ENCODE measurements at places on chromosomes 4 and X.

- peak; percentile 92 for DNase-seq
Measured at GRCh38 chr4:119300101-119300978, 21.6 kb downstream of the FABP2 start.

DNA sequence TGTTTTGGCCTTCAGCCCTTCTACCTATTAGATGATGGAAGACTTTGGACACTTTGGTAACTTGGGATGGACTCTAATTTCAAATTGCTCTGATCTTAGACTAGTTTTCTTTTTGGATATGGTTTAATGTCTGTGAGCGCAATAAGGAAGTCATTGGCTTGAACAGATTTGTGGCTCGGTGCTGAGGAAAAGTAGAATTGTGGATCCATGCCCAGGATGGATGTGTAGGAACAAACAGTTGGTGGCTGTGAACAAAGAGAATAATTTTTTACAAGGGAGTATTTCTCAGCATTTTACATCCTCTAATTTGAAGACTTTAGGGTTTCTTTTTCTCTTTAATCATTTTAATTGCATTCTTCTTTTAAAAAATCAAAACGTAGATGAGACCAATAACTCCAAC lies 327.1 kb downstream of the GLUD2 start:
- DNase-seq: no peak

DNA sequence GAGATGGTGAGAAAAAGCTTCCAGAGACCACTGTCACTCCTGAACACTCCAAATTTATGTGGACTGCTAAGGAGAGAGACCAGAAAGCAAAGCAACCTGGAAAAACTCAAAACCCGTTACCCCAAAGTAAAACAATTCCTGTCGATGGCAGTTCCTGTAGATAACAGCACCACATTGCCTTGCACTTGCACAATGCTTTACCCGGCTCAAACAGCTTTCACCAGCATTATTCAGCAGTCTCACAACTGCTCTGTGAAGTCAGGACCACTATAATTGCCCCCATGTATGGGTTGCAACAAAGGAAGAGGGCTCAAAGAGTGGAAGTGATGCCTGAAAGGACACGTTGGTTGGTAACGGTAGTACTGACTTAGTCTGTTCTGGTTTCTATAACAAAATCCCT lies 234.8 kb downstream of the BCOR start:
- DNase-seq: no peak

- DNase-seq: peak; percentile 59
Measured at GRCh38 chr4:88828842-88829571, 131.4 kb upstream of the NAP1L5 start.

DNA sequence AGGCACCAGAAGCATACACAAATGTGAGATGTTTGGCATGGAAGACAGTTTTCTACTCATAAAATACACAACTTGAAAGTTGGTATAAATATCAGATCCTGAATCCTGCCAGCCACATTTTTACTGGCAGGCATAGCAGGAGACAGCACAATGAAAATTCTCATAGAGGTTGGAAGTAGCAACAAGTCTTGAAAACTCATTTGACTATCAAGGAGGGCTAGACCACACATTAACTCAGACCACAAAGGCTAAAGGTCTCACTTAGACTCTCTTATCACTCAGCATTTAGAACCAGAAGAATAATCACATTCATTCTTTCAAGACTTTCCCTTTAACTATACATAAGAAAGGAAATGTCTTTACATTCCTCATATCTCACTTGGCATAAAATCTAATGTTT lies 56.5 kb downstream of the SORBS2 start:
- no peak for DNase-seq

- DNase-seq: peak; percentile 22
Measured at GRCh38 chrX:24732766-24733500, 39.2 kb downstream of the POLA1 start.

- no peak for DNase-seq
Measured at GRCh38 chr4:25790024-25790423, 72.8 kb downstream of the SEL1L3 start.

DNA sequence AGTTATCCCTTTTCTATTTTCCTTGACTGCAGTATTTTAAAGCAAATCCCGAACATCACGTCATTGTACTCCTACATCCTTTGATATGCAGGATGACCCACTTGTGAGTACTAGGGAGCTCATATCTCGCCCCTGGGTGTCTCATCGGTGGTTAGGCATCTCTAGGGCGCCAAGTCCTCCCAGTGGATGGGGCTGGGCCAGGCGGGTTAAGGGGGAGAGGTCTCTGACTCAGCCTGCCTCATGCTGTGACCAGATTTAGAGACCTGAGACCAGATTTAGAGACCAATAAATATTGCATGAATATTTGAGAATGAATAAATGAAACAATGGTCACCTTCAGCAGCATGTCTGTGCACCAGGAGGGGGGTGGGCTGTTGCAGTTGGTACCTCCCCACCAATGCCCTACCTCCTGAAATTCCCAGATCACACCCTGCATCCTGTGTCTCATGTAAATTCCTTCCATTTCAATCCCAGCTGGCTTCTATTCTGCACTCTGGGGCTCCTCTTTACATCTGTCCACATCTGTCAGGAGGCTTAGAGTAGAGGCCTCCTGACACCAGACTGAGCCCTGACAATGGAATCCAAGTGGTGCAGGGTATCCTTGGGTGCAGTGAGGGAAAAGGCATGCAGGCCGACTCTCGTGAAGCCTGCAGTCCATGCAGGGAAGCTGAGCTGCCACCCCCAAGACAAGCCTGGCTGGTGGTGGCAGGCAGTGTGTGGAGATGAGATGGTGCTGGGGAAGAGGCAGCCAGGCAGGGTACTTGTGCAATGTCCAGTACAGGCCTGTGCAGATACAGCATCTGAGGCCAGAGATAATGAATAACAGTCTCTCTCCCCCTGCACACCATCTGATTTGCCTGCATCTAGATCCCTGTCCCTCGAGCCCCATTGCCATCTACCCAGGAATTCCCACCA lies 5.2 kb downstream of the APLN start:
- DNase-seq: peak; percentile 7

DNA sequence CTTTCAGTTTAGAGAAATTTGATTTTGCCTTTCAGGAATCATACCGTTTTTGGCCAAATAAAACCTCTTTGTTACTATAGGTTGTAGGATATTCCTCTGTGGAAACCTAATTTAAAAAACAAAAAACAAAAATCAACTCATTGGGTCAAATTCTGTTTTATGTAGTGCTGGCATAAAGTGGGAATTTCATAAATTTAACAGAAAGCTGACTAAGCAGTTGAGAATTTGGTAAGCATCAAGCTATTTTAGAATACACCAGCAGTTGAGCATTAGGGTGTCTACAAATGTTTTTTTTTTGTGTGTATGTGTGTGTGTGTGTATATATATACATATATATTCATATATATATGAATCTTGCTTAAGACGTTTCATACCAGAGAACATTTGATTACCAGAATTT lies 47.4 kb downstream of the C4orf33 start:
- no peak for DNase-seq

DNA sequence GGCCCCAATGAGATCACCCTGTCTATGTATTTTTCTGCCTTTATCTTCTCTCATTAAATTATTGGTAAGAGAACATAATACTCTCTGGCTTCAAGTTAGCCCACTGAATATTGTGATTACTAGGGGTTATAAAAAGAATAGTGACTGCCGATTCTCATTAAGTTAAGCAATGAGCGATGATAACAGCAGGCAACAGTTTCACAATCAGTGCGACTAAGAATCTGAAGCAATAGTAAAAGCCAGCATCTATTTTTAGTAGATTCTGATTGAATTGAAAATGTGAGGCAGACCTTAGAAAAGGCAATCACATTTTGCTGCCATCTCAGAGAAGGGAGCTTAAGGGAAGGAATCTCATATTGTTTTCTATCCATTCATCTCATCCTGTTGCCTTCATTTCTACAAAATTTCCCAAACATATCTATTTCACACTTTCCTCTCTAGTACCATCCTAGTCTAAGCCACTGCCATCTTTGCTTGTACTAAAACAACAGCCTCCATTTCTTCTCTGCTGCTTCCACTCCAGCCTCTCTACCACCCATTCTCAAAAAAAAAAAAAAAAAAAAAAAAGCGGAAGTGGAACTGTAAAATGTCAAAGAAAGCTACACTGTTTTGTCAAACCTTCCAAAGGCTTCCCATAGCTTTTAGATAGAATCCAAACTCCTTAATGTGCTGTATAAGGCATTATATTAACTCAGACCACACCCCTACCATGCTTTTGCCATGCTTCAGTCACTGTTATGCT lies 17.4 kb downstream of the GABRA4 start:
- peak; percentile 7 for DNase-seq

DNA sequence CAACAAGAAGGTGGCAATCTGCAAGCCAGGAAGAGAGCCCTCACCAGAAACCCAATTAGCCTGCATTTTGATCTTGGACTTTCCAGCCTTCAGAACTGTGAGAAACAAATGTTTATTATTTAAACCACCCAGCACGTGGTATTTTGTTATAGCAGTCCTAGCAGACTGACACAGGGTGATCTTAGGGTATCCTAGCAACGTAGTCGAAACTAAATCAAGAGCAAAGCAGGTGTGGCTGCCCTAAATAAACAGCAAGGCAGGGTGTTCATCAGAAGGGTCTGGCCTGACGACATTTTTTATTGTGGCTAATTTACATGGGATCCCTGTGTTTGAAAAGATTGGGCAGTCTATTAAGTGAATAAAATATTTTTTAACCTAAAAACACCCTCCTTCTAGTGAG lies 198.8 kb downstream of the VEGFC start:
- no peak for DNase-seq

- no peak for DNase-seq
Measured at GRCh38 chrX:109464231-109464630, 17.7 kb downstream of the GUCY2F start.

DNA sequence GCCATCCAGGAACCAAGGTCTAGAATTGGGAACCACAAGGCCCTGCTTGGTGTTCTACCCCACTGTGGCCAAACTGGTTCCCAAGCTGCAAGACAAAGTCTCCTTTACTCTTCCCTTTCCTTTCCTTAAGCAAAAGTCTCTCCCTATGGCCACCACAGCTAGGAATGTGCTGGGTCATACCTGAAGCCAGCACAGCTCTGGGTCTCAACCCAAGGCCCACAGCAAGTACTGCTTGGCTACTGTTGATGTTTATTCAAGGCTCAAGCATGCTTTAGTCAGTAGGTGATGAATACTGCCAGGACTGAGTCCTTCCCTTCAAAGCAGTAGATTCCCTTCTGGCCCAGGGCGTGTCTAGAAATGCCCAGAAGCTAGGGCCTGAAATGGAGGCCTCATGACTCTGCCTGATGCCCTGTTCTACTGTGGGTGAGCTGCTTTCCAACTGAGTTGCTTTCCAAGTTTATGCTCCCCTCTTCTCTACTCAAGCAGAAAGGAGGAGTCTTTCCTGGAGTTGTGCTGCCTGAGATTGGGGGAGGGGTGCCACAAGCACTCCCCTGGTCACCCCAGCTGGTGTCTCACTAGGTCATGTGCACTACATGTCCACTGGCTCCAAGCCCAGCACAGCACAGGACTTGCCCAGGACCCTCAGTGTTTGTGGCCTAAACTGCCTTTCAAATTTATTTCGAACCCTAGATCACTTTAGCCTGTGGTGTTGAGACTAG lies 44.9 kb downstream of the STAP1 start:
- no peak for DNase-seq

DNA sequence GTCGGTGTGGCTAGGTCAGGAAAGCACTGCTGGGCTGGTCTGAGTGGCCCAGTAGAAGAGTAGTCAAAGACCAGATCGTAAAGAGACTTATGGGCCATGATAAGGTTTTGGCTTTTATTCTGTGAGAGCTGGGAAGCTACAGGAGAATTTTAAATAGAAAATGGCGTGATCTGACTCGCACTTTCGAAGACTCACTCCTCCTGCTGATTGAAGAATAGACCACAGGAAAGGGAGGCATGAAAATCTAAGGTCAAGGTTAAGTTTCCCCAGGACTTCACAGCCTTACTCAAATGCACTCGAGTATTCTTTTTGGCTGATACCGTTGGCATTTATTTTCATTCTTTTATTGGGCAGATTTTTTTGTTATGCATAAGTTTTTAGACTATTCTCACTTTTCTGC lies 231.4 kb upstream of the ANKRD50 start:
- DNase-seq: no peak

GRCh38 chr4:104025251-104025650 lies 305.5 kb upstream of the TACR3 start:
- no peak for DNase-seq

DNA sequence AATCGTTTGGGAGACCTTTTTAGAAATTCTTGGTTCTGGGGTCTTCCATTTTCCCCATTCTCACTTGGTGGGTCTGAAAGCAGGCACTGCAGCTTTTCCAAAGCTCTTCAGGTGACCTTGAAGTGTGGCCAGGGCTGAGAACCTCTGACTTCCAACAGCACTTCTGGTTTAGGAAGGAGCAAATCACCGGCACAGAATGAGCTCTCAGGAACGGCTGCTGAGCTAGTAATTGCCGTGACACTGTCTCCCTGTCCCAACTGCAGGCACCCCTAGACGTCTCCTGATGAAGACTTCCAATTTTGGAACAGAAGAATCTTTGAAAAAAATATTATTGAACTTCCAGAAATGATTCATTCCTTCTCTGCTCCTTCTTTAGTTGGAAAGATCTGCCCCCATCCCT lies 31.3 kb downstream of the CD38 start:
- DNase-seq: no peak

GRCh38 chr4:158250321-158250720 lies 40.0 kb downstream of the TMEM144 start:
- DNase-seq: no peak

DNA sequence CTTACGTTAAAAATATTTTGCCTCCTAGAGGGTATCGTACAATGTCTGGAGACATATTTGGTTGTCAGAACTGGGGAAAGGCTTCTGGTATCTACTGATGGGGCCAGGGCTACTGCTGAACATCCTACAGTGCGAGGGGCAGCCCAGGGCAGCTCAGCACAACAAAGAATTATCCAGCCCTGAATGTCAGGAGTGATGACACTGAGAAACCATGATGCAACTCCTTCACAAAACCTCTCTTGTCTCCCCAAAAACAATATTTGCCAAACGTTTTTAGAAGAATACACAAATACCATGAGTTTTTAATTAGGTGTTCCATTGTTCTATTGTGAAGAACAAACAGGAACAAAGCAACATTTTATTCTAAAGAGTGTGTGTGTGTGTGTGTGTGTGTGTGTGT lies 43.4 kb upstream of the CLNK start:
- no peak for DNase-seq

- no peak for DNase-seq
Measured at GRCh38 chrX:1244164-1245076, 24.2 kb upstream of the CSF2RA start.

GRCh38 chr4:154660052-154660451 lies 47.6 kb upstream of the FGG start:
- DNase-seq: peak; percentile 24
